ENCODE measurements at places on chromosomes 3 and 15.

GRCh38 chr3:46659285-46659684, 34.2 kb downstream of the ALS2CL start:
- DNase-seq = no peak

- DNase-seq = no peak
Measured at GRCh38 chr15:77566092-77566491, 66.6 kb downstream of the LINGO1 start.

GRCh38 chr15:31486906-31487695, 160.5 kb downstream of the KLF13 start:
- no peak for DNase-seq

GRCh38 chr3:174581558-174581957, 277.6 kb upstream of the NAALADL2 start:
- no peak for DNase-seq

GRCh38 chr3:4061195-4061594, 242.0 kb upstream of the SETMAR start:
- peak; percentile 30 for DNase-seq

Data from hematopoietic multipotent progenitor cell treated with erythropoietin and hydrocortisone succinate and interleukin-3 and kit ligand, for 6 days (in vitro differentiated cells).